ENCODE measurements at places on chromosomes 16 and 17. TPM values are rescaled to one million over a fixed set of nuclear protein-coding genes. Genes with fewer than 3 reads are reported as not detected.

BICDL2 gene
- total RNA-seq: 17.5 TPM

GRCh38 chr17:55773671-55774070 lies 22.8 kb downstream of the PCTP start:
- no peaks in the 10 kb centered on the region for H3K4me1 ChIP-seq
- no peak overlapping the region for H3K4me3 ChIP-seq
- no peaks in the 10 kb centered on the region for H3K27me3 ChIP-seq
- no peak for DNase-seq

SLC52A1 gene
- total RNA-seq: 1.3 TPM

- H3K27me3 ChIP-seq: no peaks in the 10 kb centered on the region
- H3K27ac ChIP-seq: no peak overlapping the region
- no peaks in the 10 kb centered on the region for H3K4me1 ChIP-seq
Observed at GRCh38 chr17:9266031-9266680, 244.8 kb downstream of the NTN1 start.

DNA sequence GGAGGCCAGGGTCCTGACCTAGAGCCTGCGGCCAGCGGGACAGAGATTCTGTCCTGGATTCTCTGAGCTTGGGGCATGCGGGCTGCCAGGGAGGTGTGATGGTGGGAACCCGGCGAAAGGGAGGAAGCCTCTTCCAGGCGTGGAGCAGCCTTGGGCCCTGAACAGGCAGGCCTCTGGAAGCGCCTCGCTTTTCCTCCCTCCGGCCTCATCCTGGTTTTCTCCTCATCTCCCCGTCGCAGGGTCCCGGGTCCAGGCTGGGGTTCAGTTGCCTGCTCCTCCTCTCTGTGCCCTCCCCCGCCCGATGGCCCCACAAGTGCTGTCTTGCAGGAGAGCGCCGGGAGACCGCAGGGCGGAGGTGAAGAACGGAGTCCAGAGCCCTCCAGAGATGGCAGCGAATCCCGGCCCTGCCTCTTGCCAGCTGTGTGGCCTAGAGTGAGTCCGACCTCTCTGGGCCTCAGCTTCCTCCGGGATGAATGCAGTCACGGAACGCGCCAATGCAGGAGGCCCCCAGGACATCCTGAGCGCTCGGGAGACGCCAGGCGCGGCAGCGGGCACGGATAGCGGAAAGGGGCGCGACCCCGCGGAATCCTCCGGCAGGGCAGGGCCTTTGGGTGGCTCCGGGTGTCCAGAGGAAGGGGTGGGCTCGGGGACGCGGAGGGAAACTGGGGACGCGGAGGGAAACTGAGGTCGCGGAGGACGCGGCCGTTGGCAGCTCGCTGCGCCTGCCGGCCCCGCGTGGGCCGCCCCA lies 553 bp upstream of the RAB11FIP4 start:
- DNase-seq: peak; percentile 55
- H3K36me3 ChIP-seq: no peaks in the 10 kb centered on the region
- H3K27me3 ChIP-seq: peaks cover 32% of the 10 kb centered on the region
- no peak overlapping the region for H3K27ac ChIP-seq

DNA sequence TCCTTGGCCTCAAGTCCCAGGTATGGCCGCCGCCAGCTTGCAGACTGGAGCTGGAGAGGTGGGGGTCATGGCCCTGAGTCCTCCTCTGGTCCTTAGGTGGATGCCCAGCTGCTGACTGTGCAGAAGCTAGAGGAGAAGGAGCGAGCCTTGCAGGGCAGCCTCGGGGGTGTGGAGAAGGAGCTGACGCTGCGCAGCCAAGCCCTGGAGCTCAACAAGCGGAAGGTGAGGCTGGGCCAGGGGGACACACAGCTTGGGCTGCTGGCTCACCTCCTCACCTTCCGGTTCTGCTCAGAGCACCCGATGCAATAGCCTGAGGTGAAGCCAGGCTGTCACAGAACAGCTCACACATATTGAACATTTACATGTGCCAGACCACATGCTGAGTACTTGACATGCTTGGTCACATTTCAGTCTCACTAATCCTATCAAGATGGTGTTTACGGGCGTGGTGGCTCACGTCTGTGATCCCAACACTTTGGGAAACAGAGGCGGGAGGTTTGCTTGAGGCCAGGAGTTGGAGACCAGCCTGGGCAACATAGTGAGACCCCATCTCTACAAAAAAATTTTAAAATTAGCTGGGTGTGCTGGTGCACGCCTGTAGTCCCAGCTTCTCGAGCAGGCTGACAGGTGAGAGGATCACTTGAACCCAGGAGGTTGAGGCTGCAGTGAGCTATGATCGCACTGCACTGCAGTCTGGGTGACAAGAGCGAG lies 7.4 kb downstream of the RNF40 start:
- no peak overlapping the region for H3K27ac ChIP-seq
- peaks cover 33% of the 10 kb centered on the region for H3K36me3 ChIP-seq
- no peak overlapping the region for H3K4me3 ChIP-seq
- DNase-seq: no peak
- H3K4me1 ChIP-seq: no peaks in the 10 kb centered on the region
